ENCODE measurements at places on chromosomes 12 and 14. TPM values are rescaled to one million over a fixed set of nuclear protein-coding genes. Genes with fewer than 3 reads are reported as not detected.
A peak's percentile ranks its signal among the peaks of the same experiment; 100 is the strongest.

GRCh38 chr14:93430315-93431035 lies at the start of gene UNC79:
Gene UNC79 (plus strand): TSS chr14:93430939. CDS start chr14:93431030, 91 bp downstream.
- DNase-seq = no peak

- DNase-seq = no peak
Measured at GRCh38 chr12:98172304-98172703, 343.1 kb upstream of the TMPO start.

DNA sequence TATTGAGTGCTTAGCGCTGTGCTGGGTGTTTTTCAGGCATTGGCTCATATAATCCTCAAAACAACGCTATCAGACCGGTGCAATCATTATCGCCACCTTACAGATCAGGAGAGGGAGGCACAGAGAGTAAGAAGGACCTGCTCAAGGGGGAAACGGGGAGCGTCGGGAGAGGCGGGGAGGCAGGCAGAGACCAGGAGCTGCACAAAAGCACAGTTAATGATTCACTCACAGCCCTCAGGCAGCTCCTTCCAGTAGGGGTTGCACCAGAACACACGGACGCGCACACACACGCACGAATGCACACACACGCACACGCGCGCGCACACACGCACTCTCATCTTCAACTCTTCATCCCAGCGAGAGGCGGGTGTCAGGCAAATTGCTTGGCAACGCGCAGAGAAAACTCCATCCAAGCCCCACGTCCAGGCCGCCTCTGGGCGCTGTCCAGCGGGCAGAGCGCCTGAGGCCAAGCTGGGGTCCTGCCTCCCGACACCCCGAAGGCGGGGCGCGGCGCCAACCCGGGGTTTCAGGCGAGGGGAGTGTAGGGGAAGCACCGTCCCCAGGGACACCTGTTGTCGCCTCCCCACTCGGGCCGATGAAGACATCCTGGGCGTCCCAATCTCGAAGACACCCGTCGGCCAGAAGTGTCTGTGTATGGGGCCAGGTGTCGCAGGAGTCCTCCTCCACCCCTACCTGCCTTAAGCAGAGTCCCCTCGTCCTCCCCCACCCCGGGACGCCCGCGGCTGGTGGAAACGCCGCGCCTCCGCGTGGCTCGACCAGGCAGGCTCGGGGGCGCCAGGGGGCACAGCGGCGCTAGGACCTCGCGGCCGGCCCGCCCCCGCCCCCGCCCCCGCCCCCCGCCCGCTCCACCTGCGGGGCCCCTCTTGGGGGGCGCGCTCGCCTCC lies 35.5 kb upstream of the STON2 start:
- DNase-seq = peak; percentile 32

- no peak for DNase-seq
Measured at GRCh38 chr12:60308366-60308991, 712.6 kb downstream of the SLC16A7 start.

GRCh38 chr14:52380294-52380693 lies 66.2 kb downstream of the PTGER2 start:
- no peak for DNase-seq

GRCh38 chr12:105659355-105660075 lies 329.0 kb downstream of the C12orf75 start:
- DNase-seq = peak; percentile 17

DNA sequence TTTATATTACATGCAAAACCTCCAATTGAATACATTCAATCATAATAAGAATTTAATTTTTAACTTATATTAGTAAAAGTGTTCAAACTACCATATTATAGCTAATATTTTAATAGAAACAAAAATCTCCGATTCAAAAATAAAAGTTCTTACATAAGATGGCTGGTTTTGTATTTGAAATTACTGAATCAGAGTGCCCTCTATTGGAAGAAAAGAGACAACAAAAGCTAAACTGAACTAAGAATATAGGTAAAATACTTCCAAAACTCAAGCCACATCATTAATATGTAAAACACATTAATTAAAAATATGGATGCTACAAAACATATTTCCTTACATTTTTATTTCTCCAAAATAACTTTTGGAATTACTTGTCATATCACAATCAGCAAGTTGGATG lies 120.3 kb downstream of the GARIN6 start:
- DNase-seq = peak; percentile 5

GRCh38 chr14:93936926-93937325 lies 9.8 kb downstream of the FAM181A start:
- DNase-seq = no peak

GRCh38 chr12:50287271-50287670 lies 4.0 kb upstream of the LIMA1 start:
- no peak for DNase-seq

- DNase-seq = no peak
Measured at GRCh38 chr12:112564160-112564784, 145.5 kb downstream of the PTPN11 start.

DNA sequence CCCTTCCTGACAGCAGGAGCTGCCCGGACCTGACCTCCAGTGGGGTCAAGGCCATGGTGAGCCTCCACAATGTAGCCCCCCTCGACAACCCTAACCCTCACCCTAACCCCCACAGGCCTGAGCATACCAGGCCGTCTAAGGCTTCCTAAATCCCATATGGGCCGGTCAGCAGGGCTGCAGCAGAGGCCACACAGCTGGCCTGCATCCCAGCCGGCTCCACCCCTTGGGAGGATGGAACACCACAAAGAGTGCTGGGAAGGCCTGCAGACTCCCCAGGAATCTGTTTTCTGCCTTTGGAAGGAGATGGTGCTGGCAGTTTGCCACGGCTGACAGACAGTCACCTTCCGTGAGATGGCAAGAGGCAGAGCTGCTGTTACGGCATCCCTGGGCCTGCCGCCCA lies 2.8 kb downstream of the TMEM179 start:
- DNase-seq = no peak

DNA sequence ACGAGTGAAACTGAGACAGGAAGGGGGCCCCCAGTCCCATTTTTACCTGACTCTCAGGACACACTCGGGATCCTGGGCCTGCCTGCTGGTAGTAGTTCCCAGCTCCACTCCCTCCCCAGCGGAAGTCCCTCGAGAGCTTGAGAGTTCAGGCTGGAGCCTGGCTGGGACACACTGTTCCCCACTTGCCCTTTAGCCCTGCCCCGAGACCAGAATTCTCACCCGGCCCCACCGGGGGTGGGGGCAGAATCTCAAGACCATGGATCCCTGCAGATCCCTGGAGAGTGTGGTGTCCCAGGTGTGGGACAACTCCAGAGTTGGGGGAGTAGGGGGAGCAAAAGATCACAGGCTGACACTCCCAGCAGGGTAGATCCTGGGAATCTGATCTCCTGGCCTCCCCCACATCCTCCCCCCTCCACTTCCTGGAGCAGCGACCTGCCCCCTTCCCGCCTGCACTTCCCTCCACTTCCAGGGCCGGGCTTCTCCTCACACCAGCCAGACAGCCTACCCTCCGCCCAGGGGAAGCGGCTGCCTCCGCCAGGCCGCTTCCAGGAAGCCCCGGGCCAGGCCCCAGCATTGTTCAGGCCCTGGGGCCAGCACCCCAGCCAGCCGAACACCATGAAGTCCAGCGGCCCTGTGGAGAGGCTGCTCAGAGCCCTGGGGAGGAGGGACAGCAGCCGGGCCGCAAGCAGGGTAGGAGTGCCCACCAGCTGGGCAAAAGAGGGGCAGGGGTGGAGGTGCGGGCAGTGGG lies at the start of gene TNS2:
TSS of gene TNS2 (plus strand) at position 495 of the 748 bp plus-strand sequence. CDS start at position 616, 121 bp downstream.
- DNase-seq = peak; percentile 82

- DNase-seq = no peak
Measured at GRCh38 chr12:18151036-18151435, 61.0 kb upstream of the RERGL start.

- DNase-seq = peak; percentile 6
Measured at GRCh38 chr12:50934981-50935807, 17.1 kb upstream of the HIGD1C start.

DNA sequence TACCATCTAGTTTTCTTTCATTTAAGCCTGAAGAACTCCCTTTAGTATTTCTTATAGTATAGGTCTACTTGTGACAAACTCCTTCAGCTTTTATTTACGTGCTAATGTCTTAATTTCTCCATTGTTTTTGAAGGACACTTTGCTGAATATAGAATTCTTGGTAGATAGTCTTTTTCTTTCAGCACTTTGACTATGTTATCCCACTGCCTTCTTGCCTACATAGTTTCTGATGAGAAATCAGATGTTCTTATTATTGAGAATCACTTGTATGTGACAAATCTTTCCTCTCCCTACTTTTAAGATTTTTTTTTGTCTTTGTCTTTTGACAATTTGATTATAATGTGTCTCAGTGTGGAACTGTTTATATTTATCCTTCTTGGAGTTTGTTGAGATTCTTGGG lies 5.1 kb upstream of the MIS18BP1 start:
- no peak for DNase-seq

- no peak for DNase-seq
Measured at GRCh38 chr12:2265461-2266167, 212.8 kb downstream of the CACNA1C start.

- DNase-seq = no peak
Measured at GRCh38 chr12:40093512-40093911, 12.4 kb downstream of the SLC2A13 start.

- DNase-seq = no peak
Measured at GRCh38 chr14:32021341-32021740, 55.8 kb upstream of the ARHGAP5 start.

- no peak for DNase-seq
Measured at GRCh38 chr14:79992407-79993198, 218.7 kb downstream of the DIO2 start.

- no peak for DNase-seq
Measured at GRCh38 chr14:70888681-70889175, 18.5 kb upstream of the PCNX1 start.

The MTRFR gene
- 7.4 TPM for total RNA-seq

The JAG2 gene
- total RNA-seq = 72.5 TPM

The OR6C2 gene
- not detected for total RNA-seq

The RAB2B gene
- 40.5 TPM for total RNA-seq

The MYH6 gene
- not detected for total RNA-seq

The FANCM gene
- 9.0 TPM for total RNA-seq

The DAO gene
- not detected for total RNA-seq

The REM2 gene
- 0.09 TPM for total RNA-seq

The CMKLR1 gene
- total RNA-seq = 0.19 TPM

The SLC25A47 gene
- not detected for total RNA-seq

The HCAR3 gene
- not detected for total RNA-seq

The IFI27 gene
- 375 TPM for total RNA-seq
